ENCODE measurements at places on chromosomes 11 and 22. TPM values are rescaled to one million over a fixed set of nuclear protein-coding genes. Genes with fewer than 3 reads are reported as not detected.

DNA sequence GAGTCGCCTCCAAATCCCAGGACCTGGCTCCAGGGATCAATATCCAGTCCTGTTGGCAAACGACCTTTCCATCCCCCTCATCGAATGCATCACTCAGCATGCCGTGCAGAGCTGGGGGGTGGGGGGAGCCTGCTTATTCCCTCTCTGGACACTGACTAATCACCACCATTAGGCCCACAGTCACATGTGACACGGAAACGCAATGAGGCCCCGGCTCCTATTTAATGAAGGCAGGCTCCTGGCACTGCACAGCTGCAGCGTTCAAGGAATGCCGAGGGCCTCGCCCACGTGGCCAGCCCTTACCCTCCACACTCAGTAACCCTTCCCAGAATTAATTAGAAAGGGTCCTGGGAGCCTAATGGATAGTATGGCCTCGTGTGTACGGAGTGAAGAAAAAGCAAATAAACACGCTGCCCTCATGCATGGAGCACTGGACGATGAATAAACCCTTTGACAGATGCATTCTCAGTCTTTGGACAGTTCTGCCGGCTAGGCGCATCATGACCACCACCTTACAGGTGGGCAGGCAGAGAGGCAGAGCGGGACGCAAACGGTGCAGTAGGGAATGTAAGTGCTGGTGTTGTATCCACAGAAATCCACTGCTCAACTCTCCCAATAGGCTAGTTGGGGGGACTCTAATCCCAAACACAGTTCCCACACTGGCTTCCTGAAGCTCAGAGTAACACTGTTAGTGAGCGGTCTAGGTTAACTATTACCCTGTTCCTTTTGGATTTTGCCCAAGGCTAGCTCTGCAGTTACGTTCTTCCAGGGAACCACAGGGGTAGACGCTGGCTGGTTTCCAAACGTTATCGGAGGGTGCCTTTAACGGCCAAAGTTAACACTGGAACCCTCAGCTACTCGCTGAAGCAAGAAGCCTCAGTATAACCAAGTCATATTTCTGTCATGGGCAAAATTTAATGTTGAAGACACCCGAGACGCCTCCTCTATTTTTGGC, 490.1 kb downstream of the OPCML start:
- no peak for ATAC-seq

- ATAC-seq, result no peak
Observed at GRCh38 chr11:64568584-64569140, 22.4 kb upstream of the SLC22A12 start.

PRRG4 gene
- total RNA-seq, result 0.52 TPM

- no peak for ATAC-seq
Observed at GRCh38 chr11:13663631-13664071, 4.8 kb upstream of the FAR1 start.

GRCh38 chr11:86249307-86250098, 5.0 kb downstream of the EED start:
- ATAC-seq, result no peak

- no peak for ATAC-seq
Observed at GRCh38 chr22:36585841-36586240, 56.9 kb upstream of the EIF3D start.

GRCh38 chr11:118215765-118216164, 9.0 kb downstream of the JAML start:
- no peak for ATAC-seq

DNA sequence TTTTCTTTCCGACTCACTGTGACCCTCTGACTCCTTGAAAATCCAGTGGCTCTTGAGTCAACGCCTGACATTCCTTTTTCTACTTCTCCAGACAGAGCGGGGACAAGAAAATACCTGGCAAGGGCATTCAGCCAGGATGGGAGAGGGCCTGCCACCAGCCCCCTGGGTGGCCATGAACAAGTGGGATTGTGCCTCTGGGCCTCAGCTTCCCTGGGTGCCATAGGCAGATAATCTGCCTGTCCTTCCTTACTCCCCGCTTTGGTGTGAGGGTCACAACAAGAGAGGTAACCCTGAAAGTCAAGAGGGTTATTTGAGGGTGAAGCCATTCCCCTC, 613.9 kb upstream of the CADM1 start:
- no peak for ATAC-seq

OR4C16 gene
- not detected for total RNA-seq

DNA sequence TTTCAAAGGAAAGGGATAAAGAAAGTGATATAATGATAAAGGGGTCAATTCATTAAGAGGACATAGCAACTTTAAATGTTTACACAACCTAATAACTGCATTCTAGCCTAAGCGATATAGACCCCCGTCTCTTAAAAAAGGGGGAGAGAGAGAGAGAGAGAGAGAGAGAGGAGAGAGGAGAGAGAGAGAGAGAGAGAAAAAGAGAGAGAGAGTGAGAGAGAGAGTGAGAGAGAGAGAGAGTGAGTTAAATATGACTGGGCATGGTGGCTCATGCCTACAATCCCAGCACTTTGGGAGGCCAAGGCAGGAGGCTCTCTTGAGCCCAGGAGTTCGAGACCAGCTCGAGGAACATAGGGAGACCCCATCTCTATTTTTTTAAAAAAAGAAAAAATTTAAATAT, 90.2 kb upstream of the GAL start:
- no peak for ATAC-seq

KCNE3 gene
- not detected for total RNA-seq

DNA sequence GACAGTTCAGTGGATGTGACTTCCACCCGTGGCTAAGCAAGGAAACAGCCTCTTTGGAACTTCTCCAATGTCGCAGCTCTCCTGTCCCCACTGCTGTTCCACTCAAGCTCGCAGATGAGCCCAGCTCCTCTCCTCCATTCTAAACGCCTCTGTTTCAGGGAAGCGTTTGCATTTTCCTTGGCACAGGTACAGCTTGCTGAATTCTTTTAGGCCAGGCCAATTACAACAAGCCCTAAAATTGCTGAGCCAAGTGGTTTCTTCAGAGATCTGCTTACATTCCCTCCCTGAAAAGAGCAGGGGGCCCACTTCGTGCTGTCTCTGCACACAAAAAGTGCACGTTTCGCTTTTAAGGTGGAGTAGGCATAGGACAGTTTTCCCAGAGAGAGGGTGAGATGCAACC, 91.5 kb upstream of the BLID start:
- ATAC-seq, result no peak

GNAZ gene
- total RNA-seq, result 2.0 TPM

GRCh38 chr11:83158357-83158786, 1.4 kb downstream of the PCF11 start:
- ATAC-seq, result no peak

FGF19 gene
- not detected for total RNA-seq

GRCh38 chr11:75431533-75432525, 1.2 kb downstream of the KLHL35 start:
- no peak for ATAC-seq

SYT13 gene
- total RNA-seq, result not detected

- ATAC-seq, result peak; percentile 39
Observed at GRCh38 chr11:64245797-64246620, 734 bp downstream of the PPP1R14B start.

DNA sequence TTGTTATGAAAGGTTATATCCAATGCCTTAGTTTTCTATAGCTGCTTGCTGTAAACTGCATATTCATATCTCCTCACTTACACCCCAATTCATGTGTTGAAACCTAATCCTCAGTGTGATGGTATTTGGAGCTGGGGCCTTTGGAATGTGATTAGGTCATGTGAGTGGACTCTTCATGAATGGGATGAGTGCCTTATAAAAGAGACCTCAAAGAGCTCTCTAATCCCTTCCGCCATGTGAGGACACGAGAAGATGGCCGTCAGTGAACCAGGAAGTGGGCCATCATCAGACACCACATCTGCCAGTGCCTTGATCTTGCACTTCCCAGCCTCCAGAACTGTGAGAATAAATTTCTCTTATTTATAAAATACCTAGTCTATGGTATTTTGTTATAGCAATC, 79.3 kb downstream of the CYP2R1 start:
- ATAC-seq, result no peak

- no peak for ATAC-seq
Observed at GRCh38 chr11:813456-814096, 3.8 kb downstream of the RPLP2 start.

GRCh38 chr11:92397221-92397755, 172.7 kb downstream of the FAT3 start:
- no peak for ATAC-seq

P4HA3 gene
- not detected for total RNA-seq

SCN3B gene
- total RNA-seq, result 0.13 TPM

- no peak for ATAC-seq
Observed at GRCh38 chr11:69531717-69532088, 50.2 kb downstream of the LINC01488 start.

PHOX2A gene
- not detected for total RNA-seq
